ENCODE measurements at places on chromosomes 13 and 19.
A peak's percentile ranks its signal among the peaks of the same experiment; 100 is the strongest.

GRCh38 chr19:374183-374885 is 29.7 kb upstream of the MIER2 start:
- DNase-seq, result no peak

- no peak for DNase-seq
Measured at GRCh38 chr13:27411341-27411740, 13.1 kb upstream of the GTF3A start.

DNA sequence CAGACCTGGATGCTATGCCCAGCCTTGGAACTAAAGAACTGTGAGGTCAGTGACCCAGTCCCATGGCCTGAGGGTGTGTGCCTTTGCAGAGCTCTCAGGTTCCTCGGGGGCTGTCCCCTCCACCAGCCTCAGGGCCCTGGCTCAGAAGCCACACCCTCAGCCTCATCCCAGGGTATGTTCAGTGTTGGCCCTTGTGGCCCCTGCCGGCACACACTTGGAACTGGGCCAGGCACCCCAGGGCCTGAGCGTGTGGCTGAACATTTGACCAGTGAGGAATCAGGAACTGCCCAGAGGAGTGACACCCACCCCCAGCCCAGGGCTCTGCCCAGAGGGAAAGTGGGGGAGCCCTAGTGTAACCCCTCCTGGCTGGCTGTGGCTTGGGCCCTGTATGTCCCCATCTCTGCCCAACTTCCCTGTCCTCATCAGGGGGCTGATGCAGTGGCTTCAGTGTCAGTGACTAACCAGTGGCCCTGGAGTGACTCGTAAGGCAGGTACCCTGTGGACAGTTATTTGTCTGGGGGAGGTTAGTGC is 10.0 kb downstream of the NKPD1 start:
- no peak for DNase-seq

DNA sequence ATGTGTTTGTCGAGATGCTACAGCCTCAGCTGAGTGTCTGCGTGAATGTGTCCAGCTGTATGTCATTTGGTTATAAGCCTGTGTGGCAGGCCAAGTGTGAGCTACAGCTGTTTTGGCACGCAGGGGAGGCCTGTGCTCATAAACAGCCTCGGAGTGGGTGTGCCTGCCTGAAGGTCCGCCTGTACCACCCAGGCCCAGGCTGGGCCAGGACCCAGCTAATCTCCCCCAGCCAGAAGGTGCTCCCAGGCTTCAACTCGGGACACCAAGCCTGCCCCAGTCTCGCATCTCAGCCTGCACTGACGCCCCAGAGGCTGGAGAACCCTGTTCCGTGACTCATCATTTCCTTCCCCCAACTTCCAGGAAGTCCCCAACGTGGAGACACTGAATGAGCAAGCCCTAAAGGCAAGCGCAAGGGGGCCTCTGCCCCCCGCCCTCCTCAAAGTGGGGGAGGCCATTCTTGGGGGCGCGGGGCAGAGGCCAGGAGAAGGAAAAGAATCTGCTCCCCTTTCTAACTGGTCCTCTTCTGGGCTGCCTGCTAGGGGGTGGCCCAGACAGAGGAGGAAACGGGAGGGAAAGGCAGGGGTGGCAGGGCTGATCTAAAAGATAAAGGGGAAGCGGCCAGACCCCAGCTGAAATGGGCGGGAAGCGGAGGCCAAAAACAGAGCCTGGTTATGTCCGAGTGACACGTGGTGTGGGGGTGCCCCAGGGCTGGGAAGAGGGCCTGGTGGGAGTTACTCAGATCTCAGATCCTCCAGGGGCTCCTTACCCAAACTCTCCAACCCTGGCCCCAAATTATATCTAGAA is 2.0 kb downstream of the SLC1A5 start:
- peak; percentile 61 for DNase-seq

GRCh38 chr19:43527860-43528622 is 1.0 kb upstream of the ETHE1 start:
- DNase-seq, result no peak

DNA sequence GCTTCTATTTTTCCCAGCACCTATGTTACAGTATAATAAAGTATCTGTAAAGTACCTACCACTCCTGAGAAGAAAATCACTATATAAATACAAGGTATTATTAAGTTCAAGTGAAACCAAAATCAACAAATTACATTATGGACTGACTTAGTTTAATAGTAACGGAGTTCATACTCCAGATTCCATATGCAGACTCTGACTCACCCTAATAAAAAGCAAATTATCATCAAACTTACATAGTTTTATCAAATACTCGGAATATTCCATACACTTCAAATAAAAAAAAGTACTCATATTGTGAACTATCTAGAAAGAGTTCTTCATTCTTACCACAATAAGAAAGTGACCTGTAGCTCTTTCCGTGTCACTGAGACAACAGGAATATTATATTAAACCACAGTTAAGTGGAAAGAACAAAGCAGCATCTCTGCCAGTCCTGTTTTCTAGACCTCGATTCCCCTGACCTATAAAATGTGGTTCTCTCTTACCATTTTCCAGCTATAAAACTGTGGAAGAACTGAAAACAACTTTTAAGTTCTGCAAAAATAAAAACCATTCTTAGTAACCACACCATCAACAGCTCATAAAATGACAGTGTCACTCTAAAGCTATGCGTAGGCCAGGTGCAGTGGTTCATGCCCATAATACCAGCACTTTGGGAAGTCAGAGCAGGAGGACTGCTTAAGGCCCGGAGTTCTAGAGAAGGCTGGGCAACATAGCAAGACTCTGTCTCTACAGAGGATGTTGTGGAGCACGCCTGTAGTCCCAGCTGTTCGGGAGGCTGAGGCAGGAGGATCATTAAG is 42.6 kb downstream of the USP12 start:
- DNase-seq, result no peak

DNA sequence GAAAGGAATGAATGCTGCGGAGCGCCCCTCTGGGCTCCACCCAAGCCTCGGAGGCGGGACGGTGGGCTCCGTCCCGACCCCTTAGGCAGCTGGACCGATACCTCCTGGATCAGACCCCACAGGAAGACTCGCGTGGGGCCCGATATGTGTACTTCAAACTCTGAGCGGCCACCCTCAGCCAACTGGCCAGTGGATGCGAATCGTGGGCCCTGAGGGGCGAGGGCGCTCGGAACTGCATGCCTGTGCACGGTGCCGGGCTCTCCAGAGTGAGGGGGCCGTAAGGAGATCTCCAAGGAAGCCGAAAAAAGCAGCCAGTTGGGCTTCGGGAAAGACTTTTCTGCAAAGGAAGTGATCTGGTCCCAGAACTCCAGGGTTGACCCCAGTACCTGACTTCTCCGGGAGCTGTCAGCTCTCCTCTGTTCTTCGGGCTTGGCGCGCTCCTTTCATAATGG is 8.6 kb downstream of the PDX1 start:
- DNase-seq, result no peak

- no peak for DNase-seq
Measured at GRCh38 chr19:34224996-34225658, 29.2 kb upstream of the GARRE1 start.

GRCh38 chr19:54469496-54469934 is 3.6 kb downstream of the CDC42EP5 start:
- no peak for DNase-seq

DNA sequence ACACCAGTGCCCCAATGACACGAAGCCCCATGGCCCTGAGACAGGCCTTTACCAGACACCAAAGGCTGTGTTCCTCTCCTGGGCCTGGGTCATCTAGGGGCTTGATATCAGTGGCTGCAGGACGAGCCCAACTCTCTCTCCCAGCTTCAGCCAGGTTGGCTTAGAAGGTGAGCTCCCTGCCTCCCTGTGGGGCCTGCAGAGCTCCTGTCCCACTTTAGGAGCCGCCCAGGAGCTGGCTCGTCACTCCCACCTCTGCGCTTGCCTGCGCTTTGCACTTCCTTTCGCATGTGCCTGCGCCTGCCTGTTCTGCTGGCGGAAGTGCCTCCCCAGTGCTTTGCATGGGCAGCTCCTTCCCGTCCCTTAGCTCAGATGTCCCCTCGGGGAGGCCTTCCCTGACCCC is 4.9 kb downstream of the CALM3 start:
- no peak for DNase-seq
